ENCODE measurements at places on chromosomes 4 and X.

DNA sequence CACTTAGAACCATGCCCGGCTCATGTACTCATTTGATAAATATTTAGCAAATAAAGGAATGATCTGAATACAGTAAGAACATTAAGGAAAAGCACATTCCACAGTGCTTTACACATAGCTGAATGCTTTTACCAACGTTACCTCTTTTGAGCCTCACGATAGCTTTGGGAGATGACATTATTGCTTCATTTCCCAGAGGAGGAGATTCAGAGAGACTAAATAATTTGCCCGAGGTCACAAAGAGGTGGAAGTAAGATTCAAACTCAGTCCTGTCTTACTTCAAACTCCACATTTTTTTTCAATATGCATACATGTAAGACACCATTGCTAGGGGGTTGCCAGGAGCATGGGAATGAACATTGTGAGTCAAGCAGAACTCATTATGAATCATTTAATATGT, 538.5 kb downstream of the BCOR start:
- no peak for DNase-seq

DNA sequence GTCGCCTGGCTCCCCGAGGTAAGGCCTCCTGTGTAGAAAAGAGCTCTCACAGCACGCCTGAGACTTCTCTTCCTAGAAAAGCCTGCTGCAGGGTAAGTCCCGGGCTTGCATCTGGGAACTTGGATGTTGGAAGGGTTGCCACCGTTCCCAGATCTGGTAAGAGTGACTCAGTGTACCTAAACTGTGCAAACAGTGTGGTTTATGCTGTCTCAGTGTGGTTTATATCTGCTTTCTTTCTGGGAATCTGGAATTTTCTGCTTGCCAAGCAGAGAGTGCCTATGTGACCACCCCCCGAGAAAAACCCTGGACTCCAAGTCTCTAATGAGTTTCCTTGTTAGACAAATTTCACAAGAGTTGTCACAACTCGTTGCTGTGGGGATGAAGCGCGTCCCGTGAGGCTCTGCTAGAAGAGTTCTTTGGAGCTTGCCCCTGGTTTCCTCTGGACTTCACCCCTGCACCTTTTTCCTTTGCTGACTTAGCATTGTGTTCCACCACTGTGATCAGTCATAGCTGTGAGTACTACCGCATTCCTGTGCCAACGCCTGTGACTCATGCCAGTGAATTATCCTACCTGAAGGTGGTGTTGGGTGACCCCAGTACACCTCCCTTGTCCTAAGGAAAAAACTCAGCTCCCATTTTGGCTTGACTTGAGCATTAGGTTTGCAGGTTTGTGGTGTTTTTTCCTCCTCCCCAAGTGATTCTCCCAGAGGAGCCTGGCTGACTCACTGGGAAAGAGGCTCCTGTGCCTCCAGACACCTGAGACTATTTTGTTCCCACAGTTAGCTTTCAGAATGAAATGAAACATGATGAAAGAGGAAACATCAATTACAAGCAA, 14.5 kb downstream of the SLC2A9 start:
- DNase-seq, result no peak

- DNase-seq, result no peak
Measured at GRCh38 chr4:123553279-123553678, 156.7 kb downstream of the SPRY1 start.

DNA sequence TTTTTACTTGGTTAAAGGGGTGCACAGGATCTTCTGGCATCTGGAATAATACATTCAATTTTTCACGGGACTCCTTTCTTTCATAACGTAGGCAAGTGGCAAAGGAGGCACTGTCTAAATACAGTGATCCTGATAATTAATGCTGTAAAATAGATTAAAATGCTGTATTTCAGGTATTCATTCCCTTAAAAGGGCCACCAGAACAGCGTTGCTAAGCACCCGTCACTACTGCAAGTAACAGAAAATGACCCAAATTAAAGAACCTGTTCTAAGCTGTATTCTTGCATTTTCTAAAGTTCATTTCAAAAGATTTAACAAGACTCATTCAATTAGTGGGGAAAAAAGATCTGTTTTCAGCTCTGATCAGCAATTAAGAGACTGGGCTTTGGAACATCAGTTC, 208.2 kb downstream of the TENM3 start:
- DNase-seq, result no peak

- no peak for DNase-seq
Measured at GRCh38 chr4:26326791-26327190, 6.0 kb downstream of the RBPJ start.

GRCh38 chr4:155403886-155404285, 27.1 kb upstream of the MAP9 start:
- no peak for DNase-seq

GRCh38 chr4:8032381-8032780, 92.7 kb upstream of the AFAP1 start:
- DNase-seq, result no peak

GRCh38 chr4:100362366-100362765, 155.5 kb downstream of the EMCN start:
- no peak for DNase-seq

GRCh38 chrX:119871245-119871598, 311 bp downstream of the RNF113A start:
- DNase-seq, result no peak

GRCh38 chrX:152897222-152898131, at the start of gene ZNF185:
ZNF185 (plus strand) TSS chrX:152898067; CDS start chrX:152914490, 16,423 bp downstream.
- no peak for DNase-seq

GRCh38 chr4:47704693-47705325, 133.1 kb downstream of the CORIN start:
- peak; percentile 35 for DNase-seq

- DNase-seq, result no peak
Measured at GRCh38 chr4:112951362-112952312, 97.8 kb upstream of the ANK2 start.

DNA sequence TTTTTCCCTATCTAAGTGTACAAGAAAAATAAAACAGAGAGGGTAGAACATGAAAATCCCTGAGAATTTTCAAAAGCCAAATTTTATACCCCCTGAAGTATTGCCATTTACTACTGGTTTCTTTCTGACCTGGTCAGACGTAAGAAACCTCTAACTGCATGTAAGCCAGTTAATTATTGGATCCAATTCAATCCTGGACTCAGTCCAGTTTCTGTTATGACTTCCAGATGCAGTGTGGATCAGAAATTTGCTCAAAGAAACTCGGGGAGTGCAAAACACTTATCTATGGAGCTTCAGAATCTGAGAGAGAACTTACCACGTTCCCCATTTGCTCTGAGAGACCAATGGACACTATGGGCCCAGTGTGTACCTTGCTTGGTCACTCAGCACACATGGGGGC, 383.5 kb downstream of the KLHL4 start:
- no peak for DNase-seq

DNA sequence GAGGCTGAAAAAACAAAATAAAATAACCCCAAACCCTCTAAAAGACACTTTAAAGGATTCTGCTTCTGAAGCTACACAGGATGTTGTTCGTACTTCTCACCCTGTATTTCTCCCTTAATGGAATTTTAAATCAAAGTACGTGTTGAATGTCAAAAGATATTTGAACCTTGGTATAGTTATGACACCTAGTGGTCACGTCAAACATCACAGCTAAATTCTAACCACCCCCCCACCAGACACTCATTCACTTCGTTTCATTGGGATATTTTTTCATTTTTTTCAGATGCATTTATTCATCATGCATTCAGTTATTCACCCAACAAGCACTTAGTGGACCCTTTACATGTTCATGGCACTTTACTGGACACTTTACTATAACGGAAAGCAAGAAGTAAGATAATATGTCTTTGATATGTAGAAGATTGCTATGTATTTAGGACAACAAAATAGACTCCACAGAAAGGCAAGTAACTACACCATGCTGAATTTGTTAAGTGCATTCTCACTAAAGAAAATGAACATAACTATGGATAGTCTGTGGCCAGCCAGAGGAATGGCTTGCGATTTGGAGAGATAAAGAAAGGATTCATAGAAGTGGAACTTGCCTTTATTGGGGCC, 62.5 kb upstream of the GPR174 start:
- no peak for DNase-seq

GRCh38 chrX:95076449-95076848, 1402.4 kb downstream of the FAM133A start:
- peak; percentile 5 for DNase-seq

DNA sequence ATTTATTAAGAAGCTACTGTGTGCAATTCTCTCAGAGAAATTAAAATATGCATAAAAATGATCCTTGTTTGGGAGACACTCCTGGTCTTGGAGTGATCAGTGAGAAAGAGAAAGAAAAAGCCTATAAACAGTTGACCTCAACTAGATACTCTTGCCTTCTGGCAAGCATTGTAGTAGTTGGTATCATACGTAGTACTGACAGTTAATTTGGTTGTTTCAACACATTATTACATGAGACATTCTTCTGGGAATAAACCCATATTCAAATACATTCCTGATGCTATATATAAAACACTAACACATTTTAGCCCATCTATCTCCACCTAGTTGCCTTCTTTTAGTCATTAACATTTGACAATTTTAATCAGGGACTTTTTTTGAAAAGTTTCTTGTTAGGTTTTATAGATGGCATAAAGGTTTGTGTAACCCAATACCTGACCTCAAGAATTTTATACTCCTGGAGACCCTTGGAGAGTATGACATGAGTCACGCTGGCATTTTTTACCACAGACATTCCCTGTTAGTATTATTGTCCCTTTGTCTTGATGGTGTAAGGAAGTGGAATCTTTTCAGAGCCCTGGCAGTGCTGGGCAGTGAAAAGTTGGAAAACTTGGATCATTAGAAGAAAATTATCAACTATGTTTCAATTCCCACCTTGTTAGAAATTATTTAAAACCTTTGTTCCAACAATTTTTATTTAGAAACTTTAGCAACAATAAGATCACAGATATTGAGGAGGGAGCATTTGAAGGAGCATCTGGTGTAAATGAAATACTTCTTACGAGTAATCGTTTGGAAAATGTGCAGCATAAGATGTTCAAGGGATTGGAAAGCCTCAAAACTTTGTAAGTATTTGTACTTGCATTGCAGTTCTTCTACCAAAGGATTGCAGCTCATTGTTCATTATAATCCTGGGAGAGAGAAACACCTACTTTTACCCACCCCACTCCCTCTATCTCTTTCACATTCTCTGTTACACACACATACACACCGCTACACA, 167.1 kb upstream of the PACRGL start:
- DNase-seq, result no peak

- no peak for DNase-seq
Measured at GRCh38 chr4:138090150-138090917, 151.8 kb downstream of the SLC7A11 start.

DNA sequence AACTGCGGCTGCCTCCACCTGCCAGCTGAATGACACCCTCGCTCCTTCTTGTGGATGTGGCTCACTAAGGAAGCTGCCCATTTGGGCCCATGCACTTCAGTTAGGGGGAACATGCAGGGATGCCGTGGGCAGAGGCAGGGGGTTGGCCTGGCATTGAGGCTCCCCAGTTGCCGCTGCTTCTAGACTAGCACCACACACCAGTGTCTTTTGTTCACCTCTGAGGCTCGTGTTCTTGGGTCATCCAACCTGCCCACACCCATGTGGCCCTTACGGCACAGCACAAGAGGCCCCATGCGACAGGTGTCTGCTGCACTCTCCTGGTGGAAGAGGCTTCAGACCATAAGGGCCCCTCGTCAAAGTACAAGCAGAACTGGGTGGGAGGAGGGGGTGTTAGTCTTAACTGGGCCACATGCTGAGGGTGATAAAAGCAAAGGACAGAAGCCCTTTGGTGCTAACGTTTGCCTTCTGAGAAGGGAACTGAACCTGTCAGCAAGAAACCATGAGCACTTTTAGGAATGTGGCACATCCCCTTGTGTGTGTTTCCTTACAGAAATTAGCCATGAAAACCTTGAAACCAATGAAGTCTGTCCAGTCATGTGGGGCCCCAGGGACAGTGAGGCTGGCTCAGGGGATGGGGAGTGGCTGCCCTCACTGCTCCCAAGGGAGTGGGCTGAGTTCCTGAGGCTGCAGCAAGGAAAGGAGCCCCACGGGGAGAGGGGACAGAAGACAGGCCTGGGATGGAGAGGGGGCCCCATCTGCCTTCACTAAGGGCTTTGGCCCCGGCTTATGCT, 39.2 kb downstream of the MAP7D3 start:
- DNase-seq, result no peak

DNA sequence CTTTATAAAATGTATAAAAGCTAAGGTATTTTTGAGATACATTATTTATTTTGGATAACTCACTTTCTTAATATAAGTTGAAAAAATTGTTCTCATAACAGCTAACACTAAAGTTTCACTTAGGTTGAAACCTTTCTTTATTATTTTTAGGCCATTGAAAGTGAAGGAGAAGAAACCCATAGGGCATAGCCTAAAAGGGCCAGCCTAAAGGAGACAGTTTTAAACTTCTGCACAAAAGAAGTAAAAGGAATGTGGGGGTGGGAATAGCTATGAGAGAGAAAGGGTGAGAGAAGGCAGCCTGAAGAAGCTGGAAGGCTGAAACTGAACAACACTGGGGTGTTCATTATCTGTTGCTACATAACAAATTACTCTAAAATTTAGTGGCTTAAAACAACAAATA, 57.6 kb upstream of the RAPGEF2 start:
- DNase-seq, result no peak

DNA sequence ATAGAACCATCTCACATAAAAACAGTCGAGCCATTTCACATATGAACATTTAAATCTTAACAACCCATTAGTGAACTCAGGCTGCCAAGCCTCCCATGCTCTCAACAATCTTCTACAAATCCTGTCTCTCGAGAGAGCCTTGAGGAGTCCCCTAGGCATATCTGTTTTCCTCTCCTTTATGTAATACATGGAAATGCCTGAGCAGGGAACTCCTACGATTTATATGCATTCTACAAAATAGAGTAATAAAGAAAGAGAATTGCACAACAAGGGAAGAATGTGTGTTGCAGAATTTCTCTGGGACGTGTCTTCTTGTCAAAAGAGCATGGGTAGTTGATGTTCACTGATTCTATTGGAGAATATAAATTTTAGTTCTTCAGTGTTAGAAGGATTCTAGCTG, 101.8 kb upstream of the VCX2 start:
- DNase-seq, result no peak
